ENCODE measurements at places on chromosomes 3 and 15.

GRCh38 chr3:49654176-49654825, 19.9 kb upstream of the APEH start:
- DNase-seq: no peak

DNA sequence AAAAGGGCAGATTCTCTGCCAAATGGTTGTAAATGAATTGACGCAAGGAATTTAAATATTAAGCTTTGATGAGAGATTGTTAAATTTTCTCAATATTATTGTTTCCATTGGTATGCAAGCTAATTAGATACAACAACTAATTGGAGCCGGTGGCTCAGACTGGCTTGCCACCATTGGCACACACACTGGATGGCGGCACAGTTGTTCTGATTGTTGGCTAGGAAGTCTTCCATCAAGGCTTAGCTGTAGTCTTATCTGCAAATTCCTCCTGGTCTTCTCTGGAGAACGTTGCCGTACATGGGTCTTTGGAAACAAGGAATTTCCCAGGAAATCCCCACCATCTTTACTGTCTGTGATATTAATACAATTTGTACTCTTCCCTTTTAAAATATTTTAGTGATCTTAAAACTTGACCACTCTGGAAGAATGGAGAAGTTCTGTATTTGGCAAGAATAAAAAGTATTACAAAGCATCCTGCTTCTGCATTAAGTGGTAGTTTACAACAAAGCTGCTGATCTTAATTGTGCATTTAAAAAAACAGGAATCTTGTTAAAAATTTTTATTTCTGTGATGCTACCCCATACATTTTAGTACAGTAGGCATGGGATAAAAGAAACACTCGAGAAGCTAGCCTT, 126.5 kb downstream of the UBE2E2 start:
- DNase-seq: no peak

DNA sequence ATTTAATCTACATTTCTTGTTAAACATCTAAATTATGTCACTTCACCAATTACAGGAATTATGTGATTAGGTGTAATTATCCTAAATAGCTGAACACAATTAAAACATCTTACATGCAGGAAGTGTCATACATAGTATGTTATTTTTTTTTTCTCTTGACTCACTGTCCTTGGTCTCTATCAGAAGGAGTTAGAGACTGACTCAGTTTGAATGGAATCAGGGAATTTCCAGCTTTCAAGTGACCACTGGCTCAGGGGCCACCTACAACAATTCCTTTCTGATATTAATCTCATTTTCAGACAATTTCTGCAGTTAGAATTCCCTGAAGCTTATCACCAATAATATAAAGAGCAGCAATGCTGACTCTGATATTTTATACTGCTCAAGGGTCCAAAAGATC, 400.7 kb downstream of the ROBO1 start:
- no peak for DNase-seq

- DNase-seq: no peak
Measured at GRCh38 chr3:127827808-127828207, 5.5 kb upstream of the MGLL start.

- DNase-seq: no peak
Measured at GRCh38 chr3:112508860-112509259, 9.6 kb upstream of the BTLA start.

- no peak for DNase-seq
Measured at GRCh38 chr3:106380232-106380631, 511.4 kb upstream of the CBLB start.

DNA sequence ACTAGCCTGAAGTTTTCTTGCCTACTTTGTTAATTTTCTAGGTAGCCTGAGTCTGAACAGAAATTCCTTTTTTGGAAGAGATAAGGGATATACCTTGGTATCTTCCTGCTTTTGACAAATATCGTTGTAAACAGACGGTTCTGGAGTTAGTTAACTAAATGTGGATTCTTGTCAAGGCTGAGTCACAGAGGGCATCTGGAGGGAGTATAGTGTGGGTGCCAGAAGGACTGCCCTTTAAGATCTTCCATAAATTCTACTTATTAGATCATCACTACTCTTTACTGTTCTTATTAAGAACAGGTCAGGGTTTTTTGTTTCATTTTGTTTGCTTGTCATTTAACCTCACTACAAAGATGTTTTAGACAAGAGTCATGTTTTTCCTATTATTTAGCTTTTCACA, 125.3 kb upstream of the SKOR1 start:
- no peak for DNase-seq

- no peak for DNase-seq
Measured at GRCh38 chr3:30438126-30438525, 168.3 kb upstream of the TGFBR2 start.

DNA sequence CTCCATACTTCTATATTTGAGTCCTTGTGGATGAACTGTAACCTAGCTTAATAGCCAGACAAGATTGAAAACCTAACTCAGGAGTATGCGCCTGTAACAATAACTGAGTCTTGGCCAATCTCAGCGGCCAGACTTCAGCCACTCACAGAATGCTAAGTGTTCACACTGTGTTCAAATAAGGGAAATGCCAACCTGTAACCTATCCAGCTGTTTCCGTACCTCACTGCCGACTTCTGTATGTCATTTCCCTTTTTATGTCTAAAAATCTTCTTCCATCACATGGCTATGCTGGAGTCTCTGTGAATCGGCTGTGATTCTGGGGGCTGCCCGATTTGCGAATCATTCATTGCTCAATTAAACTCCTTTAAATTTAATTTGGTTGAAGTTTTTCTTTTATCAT, 169.2 kb downstream of the NFKBIZ start:
- no peak for DNase-seq

DNA sequence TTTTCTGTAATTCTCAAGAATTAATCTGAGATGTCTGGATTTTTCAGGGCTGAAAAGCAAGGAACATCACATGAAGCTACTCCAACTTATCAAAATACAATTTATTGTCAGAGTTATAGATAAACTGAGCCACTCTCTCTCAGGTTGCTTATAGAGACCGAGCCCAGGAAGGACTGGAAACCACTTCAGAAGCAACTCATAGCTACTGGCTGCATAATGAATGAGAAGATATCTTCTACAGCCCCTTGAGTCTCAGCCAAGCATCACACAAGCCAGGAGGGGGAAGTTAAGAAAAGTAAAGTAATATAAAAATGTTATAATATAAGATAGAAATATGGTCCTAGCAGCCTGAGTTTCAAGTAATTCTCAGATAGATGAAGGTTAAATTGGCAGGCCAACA, 186.0 kb downstream of the TNIK start:
- DNase-seq: peak; percentile 23

DNA sequence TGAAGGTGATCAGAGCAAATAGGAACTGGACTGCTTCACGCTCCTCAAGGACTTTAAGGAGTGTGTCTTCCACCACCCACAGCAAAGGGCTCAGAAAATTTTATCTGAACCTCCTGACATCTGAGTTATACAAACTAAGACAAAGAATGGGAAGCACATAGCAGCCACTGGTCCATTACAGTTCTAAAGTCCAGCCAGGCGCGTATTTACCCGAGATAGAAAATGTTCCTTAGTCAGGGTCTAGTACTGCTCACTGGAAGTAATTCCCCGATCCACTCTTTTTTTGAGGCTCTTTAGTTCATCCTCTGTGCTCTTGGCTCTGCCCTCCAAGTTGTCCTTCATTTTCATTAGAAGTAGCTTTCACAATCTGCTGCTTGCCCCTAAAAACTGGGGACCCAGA, 88.5 kb upstream of the GOLGA8J start:
- no peak for DNase-seq

DNA sequence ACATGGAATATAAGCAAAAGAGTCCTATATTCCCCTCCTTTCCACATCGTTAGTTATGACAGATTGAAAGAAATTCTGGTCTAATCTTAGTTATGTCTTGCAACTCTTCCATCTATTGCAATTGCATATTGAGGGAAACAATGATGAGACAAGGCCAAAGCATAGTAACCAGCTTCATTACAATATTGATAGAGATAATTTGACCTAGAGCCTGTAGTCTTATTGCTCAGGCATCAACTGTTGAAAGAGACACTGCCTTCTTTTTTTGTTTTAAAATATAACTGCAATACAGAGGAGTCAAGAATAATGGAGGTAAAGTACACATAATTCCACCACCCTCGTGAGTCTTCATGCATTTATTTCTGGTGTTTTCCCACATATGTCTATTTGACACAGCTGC, 2.0 kb downstream of the TM4SF18 start:
- DNase-seq: no peak

GRCh38 chr3:56702490-56703315, 19.6 kb upstream of the TASOR start:
- DNase-seq: peak; percentile 83

DNA sequence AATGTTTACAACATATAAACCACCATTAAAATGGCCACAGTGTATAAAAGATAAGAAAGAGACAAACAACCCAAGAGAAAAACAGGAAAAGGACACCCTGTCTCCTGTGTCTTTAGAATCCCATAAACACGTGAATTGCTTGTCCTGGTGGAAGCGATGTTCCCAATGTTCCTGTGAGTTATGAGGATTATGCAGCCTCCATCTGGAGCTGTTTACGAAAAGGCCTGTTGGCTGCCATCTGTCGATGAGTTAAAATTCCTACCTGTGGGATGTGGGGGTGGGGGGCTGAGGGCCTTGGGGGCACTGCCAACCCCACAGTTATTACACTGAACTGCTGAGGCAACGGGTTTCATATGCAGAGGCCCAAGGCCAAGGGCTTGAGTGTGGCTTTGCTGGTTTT, 13.6 kb downstream of the NISCH start:
- no peak for DNase-seq

DNA sequence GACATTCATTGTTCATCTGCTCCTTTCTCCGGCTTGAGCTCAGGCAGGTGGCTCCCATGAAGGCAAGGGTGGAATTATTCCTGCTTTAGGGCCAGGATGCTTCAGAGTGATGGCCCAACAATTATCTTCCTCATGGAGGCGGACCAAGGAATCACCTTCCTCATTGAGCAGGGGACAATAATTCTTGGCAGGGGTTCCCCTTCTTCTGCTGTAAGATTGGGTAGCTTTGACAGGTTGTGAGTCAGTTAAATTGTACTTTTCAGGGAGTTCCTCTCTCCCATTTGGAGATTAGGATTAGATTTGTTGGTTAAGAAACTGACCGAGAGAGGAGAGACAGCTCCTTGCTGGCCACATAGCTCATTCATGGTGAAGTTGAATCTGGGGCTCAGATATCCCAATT, 31.4 kb upstream of the CD47 start:
- no peak for DNase-seq

DNA sequence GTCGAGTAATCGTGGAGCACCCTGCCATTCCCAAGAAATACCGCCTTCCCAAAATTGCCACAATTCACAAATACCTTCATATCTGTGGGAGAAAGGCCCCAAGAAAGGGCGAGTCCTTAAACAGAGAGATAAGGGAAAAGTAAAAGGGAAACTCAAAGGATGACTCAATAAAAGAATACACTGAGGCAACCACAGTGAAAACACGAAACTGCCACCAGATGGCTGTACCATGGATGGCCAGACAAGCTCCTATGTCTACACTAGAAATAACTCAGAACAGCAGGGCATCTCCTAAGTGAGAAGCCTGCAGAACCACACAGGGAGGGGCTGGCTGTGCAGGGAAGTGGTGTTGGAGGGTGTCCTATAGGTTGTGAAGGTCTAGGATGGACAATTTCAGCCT, 25.0 kb downstream of the SRGAP3 start:
- no peak for DNase-seq

DNA sequence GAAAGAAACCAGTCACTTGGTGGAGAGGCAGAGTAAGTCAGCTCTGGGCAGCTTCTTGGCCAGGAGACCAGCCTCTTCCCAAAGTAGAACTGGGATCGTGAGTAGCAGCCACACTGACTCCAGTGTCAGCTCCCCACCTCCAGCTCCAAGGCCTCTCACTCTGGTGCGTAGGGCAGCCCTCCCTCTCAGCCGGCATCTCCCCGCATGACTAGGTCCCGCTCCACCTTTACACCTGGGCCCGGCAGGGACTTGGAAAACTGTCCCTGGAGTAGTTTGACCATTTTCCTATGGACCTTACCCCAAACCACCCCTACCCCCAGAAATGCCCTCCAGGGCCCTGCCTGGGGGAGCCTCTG, 3.3 kb downstream of the STRA6 start:
- DNase-seq: no peak

DNA sequence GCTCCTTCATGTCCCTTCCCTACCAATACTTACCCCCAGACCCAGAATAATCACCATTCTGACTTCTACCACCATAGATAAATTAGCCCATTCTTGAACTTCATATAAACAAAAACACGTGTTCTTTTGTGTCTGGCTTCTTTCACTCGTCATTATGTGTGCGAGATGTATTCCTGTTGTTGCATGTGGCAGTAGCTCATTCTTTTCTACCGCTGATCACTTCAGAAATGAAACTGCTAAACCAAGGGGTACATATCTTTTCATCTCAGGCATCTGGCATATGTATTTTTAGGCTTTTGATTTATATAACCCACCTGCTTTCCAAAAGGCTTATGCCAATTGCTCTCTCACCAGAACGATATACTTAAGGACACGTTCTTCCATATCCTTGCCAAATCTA, 13.8 kb upstream of the SCG3 start:
- no peak for DNase-seq

DNA sequence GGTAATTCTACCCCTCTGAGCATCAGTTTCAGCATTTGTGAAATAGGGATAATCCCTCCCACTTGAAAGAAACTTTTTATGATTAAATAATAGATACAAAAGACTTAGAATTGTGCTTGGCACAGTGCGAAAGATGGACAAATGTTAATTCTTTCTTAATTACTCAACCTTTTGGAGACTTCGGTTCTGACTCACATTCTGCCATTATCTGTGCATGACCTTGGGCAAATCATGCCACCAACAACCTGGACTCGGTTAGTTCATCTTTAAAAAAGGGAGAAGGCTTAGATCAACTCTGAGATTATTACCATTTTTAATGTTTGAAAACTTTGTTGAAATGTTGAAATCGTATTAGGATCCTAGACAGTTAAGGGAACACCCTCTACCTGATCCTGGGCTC, 40.6 kb upstream of the POLR2M start:
- DNase-seq: no peak

DNA sequence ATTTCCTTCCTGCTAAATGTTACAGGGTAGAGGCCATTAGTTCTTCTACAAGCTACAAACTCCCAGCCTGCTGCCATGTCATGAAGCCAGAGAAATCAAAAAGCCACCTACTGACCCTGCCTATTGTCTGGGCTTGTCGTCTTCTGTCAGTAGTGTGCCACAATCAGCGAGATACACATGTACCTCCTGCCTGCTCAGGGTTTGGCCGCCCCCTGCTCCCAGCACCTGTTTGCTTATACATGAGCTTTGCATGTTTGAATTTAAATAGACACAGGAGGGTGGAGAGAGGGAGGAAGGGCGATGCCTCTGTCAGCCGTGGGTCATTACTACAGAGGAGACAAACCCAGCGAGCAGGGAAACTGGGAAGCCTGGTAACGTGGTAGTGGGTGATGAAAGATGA, 106.1 kb downstream of the ROBO2 start:
- no peak for DNase-seq

- no peak for DNase-seq
Measured at GRCh38 chr3:182092662-182093262, 381.0 kb downstream of the SOX2 start.
